Panc1 (cell line): ENCODE measurements at places on chromosomes 12 and 14.

GRCh38 chr12:98893675-98894411 is 248.8 kb downstream of the APAF1 start:
- DNase-seq: no peak
- H3K27ac ChIP-seq: no peak overlapping the region
- no peak overlapping the region for H3K4me3 ChIP-seq
- no peaks in the 10 kb centered on the region for H3K4me1 ChIP-seq
- H3K27me3 ChIP-seq: peaks cover 22% of the 10 kb centered on the region

DNA sequence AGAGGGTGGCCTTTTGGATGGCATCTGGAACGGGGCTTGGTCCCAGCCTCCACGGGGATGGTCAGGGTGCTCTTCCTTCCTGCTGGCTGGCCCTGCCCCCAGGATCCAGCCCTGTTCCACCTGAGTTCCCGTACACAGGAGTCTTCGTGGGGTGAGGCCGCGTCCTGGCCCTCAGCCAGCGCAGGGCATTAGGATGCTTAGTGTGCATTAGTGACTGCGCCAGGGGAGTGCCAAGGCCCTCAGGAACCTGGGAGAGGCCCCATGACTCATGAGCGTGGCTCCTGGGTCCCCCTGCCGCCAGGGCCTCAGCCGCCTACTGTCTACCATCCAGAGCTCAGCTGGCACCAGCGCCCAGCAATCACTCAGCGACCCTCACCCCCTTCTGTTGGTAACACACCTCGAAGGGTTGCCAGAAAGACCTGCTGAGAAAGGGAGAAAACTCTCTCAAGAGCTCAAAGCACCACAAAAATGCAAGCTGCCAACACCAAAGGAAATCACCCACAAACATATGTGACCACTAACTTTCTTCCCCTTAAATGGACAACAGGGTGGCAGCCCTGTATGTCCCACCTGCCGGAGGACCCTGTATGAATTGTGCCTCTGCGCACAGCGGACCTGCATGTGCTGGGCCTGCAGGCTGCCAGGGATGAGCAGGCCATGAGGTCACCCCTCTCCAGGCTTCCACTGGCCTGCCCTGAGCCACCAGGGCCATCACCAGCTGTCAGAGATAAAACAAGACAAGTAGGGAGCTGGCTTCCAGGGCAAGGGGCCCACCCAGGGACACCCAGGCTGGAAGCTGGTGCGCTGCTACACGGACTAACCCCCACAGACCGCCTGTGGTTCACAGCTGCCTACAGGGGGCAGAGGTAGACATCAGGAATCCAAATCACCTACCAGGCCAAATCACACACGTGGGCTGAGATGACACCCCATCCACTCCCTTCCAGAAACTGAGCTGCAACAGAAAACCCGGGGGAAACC is 28.7 kb downstream of the CCDC85C start:
- H3K27ac ChIP-seq: peak overlapping the region; percentile 90
- no peak for DNase-seq
- no peak overlapping the region for H3K4me3 ChIP-seq
- H3K4me1 ChIP-seq: peaks cover 85% of the 10 kb centered on the region

DNA sequence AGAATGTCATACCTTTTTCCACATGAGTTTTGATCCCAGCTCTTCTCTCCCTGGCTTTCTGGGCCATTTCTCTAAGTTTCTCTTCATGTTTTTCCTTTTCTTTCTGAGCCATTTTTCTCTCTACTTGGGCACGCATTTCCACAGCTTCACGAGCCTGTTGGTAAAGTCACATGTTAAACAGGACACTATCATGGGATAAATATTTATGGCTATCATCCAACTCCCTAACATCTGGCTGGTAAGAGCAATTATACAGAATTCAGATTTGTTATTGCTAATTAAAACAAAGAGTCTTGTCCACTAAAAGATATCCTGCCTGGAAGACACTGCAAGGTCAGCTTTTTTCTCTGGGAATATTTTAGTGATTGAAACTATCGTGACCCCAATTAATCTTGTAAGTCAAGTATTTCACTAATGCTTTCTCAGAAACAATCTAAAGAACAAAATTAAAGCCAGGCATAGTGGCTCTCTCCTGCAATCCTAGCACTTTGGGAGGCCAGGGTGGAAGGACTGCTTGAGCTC is 23.1 kb downstream of the SLIRP start:
- H3K4me3 ChIP-seq: no peak overlapping the region
- H3K36me3 ChIP-seq: peaks cover 50% of the 10 kb centered on the region
- H3K4me1 ChIP-seq: no peaks in the 10 kb centered on the region
- DNase-seq: no peak
- no peak overlapping the region for H3K27ac ChIP-seq

- H3K27me3 ChIP-seq: no peaks in the 10 kb centered on the region
- no peak overlapping the region for H3K27ac ChIP-seq
- no peaks in the 10 kb centered on the region for H3K36me3 ChIP-seq
- no peak for DNase-seq
- H3K4me1 ChIP-seq: peaks cover 17% of the 10 kb centered on the region
- no peak overlapping the region for H3K4me3 ChIP-seq
These were observed 174.1 kb upstream of the RTL1 start for GRCh38 chr14:101077481-101078074.

DNA sequence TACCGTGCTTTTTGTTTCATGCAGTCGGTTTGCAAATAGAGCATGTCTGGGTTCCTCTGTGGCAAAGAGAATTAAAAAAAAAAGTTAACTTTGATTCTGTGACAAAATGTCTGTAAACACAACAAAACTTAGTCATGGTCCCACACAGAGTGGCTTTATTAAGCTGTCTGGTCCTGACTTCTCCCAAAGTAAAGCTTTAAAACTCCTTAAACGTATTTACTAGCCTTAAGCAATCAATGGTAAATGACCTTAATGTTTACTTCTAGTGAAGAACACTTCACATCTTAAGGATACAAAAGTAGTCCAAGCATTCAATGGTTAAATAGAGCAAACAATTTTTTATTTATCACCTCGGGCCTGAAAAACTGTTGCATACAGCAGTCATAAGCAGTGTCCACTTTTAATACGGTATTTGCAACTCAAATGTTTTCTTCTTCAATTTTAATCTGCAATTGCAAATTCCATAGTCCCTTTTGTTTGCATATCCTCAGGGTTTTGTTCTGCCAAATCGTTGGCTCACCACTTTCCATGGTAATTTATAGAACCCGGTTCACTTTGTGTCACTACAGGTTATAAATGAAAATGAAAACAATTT is 453.0 kb upstream of the MIS18BP1 start:
- no peak for DNase-seq
- no peak overlapping the region for H3K4me3 ChIP-seq
- no peak overlapping the region for H3K27ac ChIP-seq
- H3K27me3 ChIP-seq: no peaks in the 10 kb centered on the region

GRCh38 chr12:104722601-104723534 is 235.2 kb downstream of the SLC41A2 start:
- DNase-seq: no peak
- H3K27me3 ChIP-seq: no peaks in the 10 kb centered on the region
- peaks cover 3% of the 10 kb centered on the region; the same call in 1 of the 2 replicates for H3K4me1 ChIP-seq
- H3K36me3 ChIP-seq: no peaks in the 10 kb centered on the region
- no peak overlapping the region for H3K4me3 ChIP-seq

- no peak for DNase-seq
- no peaks in the 10 kb centered on the region for H3K4me1 ChIP-seq
- H3K4me3 ChIP-seq: no peak overlapping the region
- no peak overlapping the region for H3K27ac ChIP-seq
- no peaks in the 10 kb centered on the region for H3K36me3 ChIP-seq
These were observed 26.4 kb downstream of the TBC1D15 start for GRCh38 chr12:71865757-71866536.

DNA sequence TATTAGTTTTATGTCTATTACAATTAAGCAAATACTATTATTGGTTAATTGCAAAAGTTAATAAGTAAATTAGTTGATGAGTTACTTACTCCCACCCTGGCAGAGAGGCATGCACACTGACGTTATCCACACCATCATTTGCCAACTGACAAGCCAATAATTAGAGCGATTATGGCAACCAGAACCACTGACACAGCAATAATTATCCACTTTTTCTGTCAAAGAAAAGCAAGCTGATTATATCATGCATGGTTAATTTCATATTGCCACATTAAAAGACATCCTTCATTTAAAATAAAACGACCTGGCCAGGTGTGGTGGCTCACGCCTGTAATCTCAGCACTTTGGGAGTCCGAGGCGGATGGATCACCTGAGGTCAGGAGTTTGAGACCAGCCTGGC is 43.1 kb downstream of the STX2 start:
- no peak for DNase-seq
- peaks cover 6% of the 10 kb centered on the region for H3K36me3 ChIP-seq
- no peaks in the 10 kb centered on the region for H3K27me3 ChIP-seq

GRCh38 chr12:51377099-51377984 is 13.9 kb downstream of the GALNT6 start:
- H3K4me1 ChIP-seq: no peaks in the 10 kb centered on the region; the same call in 1 of the 2 replicates
- H3K36me3 ChIP-seq: no peaks in the 10 kb centered on the region
- DNase-seq: no peak

DNA sequence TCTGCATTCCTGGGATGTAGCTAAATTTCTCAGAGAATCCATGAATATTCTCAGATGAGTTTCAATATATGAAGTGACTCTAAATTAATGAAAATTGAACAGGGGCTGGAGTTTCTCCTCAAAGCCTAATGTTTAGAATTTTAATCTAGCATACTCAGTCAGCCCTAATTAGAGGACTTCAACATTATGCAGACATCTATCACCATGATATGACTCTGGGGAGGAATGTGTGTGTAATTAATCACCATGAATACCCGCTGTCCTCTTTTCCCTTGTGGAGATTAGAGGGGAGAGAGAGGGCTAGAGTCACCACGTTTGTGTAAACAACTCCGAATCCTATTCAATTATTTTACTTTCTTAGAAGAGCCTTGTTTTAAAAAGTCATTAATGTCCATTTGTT is 698.6 kb upstream of the MDGA2 start:
- DNase-seq: no peak
- no peak overlapping the region for H3K4me3 ChIP-seq
- H3K36me3 ChIP-seq: no peaks in the 10 kb centered on the region
- no peak overlapping the region for H3K27ac ChIP-seq

DNA sequence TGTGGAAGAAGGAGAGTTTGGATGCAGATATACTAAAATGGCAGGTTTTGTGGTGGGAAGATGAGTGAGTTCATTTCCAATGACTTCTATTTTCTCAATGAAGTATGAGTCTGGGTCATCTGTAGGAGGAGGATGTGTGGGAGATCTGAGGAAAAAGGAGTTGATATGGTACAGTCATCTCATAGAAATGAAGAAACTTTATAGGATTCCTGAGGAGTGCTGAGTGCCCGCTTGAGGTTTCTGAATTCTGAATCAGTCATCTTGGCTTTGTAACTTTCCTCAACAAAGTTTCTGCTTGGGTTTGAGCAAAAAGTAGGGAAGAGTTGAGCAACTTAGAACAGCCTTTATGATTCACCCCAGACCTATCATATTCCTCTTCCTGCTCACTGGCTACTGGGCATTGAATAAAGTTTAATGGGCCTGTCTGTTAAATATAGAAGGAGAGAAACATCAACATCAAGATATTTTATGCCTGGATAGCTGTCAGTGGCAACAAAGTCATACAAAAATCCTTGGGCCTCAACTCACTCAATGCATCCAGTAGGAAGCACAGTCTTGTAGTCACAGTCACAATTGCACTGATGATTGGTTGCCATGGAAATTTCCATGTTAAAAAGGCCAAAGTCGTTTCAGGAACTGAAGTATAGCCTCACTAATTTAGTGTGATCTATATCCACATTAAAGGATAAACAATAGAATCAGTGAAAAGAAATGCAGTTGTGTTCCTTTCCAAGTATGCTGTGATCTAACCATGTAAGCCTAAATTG is 284.7 kb downstream of the DUSP6 start:
- no peak for DNase-seq
- no peaks in the 10 kb centered on the region for H3K36me3 ChIP-seq
- H3K27me3 ChIP-seq: no peaks in the 10 kb centered on the region
- H3K4me3 ChIP-seq: no peak overlapping the region
- H3K4me1 ChIP-seq: no peaks in the 10 kb centered on the region

DNA sequence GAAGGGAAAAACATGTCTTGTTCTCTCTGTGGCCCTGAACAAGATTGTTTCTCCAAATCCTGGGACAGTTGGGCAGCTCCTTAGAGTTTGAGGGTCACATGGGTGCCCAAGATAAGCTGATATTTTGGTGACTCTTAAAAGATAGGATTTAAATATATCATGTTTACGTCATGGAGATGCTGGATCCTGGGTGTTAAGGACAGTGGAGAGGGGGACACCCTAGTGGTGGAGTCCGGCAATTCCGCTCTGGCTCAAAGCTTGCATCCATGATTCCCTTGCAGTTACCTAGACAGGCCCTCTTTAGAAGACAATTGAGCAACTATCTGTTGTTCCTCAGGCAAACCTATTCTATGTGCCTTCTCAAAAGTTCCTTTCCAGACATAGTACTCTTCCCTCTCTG is 101.8 kb downstream of the CMKLR1 start:
- no peaks in the 10 kb centered on the region for H3K4me1 ChIP-seq
- H3K4me3 ChIP-seq: no peak overlapping the region
- H3K27ac ChIP-seq: no peak overlapping the region
- H3K27me3 ChIP-seq: peaks cover 5% of the 10 kb centered on the region
- DNase-seq: no peak
- no peaks in the 10 kb centered on the region for H3K36me3 ChIP-seq

DNA sequence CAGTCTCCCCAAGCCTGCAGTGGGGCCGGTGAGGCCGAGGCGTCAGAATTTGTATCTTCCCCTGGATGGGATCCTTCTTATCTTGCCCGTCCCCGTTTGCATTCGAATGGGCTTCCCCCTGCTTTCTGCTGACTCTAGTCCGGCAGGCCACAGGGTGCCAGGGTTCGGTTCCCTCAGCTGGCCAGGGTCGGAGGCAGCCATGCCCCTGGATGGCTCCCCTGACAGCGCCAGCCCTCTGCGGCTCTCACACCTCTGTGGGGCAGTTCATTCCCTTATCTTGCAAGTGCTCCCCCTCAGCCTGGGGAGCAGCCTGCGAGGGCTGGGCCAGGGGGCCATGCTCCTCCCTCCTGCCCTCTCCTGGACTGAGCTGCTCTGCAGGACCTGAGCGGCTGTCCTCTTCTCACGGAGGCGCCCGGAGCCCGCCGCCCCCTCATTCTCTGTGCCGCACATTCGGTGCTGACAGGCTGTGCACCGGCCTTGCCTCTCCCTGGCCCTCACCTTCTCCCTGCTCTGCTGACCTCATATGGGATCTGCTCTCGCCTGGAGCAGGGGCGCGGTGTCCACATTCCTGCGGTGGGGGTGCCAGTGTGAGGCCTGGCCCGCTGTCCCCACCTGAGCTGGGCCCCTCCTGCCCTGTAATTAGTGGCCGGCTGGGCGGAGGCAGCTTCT is 32.8 kb downstream of the KIF26A start:
- H3K27ac ChIP-seq: no peak overlapping the region
- H3K4me3 ChIP-seq: no peak overlapping the region
- no peaks in the 10 kb centered on the region for H3K4me1 ChIP-seq
- DNase-seq: no peak

- no peak for DNase-seq
- H3K36me3 ChIP-seq: no peaks in the 10 kb centered on the region
- no peaks in the 10 kb centered on the region for H3K4me1 ChIP-seq
- H3K27me3 ChIP-seq: no peaks in the 10 kb centered on the region
These were observed 338.7 kb downstream of the EGLN3 start for GRCh38 chr14:33612197-33612505.
